MCF 10A (cell line): ENCODE measurements at places on chromosomes 5 and 9. TPM values are rescaled to one million over a fixed set of nuclear protein-coding genes. Genes with fewer than 3 reads are reported as not detected.
A peak's percentile ranks its signal among the peaks of the same experiment; 100 is the strongest.

Gene LCNL1
- total RNA-seq, result not detected in 2 replicates

GRCh38 chr5:96714951-96715451, 52.8 kb downstream of the CAST start:
- peak; percentile 74 for DNase-seq

DNA sequence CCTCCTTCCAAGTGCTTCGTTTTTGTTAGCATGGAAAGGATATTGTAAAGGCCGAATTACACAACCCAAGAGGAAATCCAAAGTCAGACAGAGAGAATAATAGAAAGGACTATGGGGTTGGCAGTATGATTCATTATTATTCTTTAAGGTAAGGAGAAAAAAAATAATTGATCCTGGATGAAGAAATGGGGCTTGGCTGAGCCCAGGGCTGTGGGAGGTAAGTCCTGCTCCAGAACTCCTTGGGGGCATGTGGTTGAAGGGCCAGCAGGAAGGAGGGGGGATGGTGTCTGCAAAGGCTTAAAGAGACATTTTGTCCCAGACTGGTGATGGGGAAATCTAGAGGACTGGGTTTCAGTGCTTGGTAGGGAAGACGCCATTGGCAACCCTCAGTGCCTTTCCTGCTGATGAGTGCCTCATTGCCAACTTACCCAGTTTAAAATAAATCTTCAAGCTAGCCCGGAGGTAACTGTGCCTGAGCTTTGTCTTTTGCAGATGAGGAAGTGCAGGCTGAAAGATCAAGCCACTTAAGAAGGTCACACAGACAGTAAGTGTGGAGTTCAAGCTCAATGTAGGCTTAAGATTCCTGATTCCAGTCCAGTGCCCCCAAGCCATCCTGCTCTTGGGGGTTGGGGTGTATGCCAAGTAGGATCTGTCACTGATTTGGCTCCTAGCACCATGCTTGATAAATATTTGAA, 30.2 kb downstream of the FOXI1 start:
- peak; percentile 92 for DNase-seq

GRCh38 chr5:120436996-120437395, 27.1 kb upstream of the PRR16 start:
- no peak for DNase-seq
